Mesenchymal stem cell (in vitro differentiated cells and primary cell): ENCODE measurements at places on chromosomes 4 and X.
A peak's percentile ranks its signal among the peaks of the same experiment; 100 is the strongest.

GRCh38 chr4:164320847-164321246, 433.1 kb upstream of the SMIM31 start:
- DNase-seq = no peak

GRCh38 chr4:95071851-95072250, 314.1 kb downstream of the BMPR1B start:
- DNase-seq = no peak

DNA sequence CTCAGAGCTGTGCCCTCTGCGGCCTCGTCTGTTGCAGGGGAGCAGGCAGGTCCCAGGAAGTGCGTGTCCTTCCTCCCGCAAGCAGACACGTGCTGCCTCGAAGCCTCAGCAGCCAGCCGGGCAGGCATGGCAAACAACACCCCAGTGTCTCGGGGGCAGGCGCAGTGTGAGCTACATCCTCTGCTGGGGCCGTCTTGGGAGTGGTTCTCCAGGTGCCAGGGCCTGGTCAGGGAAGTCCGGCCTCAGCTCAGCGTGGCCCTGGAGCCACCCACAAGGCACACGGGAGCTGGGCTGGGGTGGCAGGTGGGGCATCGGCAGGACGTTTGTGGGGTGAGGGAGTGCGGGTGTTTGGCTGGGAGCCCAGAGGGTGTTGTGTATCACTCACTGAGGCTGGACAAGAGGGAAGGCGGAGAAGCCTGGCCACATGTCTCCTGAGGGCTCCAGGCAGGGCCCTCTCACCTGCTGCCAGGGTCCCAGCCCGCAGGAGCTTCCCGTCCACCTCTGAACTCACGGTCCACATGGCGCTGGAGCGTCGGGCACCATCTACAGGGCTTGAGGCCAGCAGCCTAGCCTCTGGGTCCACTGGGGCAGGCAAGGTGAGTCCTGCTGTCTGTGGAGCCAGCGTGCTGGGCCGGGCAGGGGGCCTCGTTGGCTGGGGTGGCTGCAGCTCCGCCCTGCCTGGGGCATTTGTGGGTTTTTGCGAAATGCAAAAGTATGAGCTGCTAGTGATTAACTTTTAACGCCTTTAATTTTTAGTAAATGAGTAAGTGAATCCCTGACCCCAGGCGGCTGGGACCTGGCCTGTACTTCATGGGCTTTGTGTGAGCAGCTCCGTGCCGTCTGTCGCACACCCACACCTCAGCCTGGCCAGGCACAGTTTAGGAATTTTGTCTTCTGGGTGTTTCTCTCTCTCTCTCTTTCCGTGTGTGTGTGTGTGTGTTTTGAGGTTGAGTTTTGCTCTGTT, 17.3 kb upstream of the UVSSA start:
- no peak for DNase-seq

DNA sequence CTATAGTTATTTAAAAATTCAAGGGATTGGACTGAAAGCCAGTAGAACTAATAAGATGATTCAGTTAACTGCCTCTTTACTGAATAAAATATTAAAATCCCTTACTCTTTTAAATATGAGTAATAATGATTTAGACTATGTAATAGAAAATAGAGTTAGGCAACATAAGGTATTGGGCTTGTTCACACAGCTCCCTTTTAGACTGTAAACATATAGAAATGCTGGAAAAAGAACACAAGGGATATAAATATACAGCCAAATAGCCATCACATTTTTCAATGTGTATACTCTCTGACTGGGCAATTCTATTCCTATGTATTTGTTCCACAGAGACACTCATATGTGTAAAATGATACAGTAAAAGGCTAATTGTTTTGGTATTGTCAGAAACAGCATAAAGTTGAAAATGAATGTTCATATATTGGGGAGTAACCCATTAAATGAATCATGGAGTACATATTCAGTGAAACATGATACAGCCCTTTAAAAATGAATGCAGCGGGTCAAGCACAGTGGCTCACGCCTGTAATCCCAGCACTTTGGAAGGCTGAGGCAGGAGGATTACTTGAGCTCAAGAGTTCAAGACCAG, 129.8 kb downstream of the TBC1D19 start:
- DNase-seq = no peak

DNA sequence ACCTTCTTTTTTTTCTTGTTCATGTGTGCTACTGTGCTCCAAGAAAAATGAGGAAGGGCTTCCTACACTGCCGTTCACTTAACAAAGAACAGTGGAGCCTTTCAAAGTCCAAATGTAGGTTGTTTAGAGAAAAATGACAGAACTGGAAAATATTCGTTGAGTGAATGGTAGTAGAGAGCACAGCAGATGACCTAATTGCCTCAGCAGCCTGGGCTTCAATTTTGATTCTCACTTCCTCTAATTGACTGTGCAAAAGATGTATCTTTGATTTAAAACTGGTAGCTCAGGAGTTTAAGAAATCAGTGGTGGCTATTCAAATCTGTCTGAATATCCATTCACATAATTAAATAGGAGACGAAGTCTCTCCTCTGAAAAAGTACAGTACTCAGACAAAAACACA, 5.2 kb downstream of the NLGN4X start:
- no peak for DNase-seq

DNA sequence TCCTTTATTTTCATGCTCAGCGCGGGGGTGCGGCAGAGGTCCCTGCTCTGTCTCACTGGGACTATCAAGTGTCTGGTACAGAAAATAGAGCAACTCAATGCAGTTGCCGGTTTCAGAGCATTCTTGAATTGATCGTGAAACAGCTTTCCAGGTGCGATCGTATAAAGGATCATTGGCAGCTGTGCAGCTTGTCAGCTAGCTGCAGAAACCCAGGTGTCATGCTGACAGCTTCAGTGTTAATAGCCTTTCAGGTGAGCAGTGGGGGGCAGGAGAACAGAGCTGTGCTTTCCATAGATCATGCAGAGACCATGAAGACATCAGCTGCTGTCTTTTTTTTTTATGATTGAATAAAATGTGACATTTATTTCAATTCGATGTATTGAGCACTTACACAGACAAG, 583.9 kb downstream of the NLGN4X start:
- no peak for DNase-seq

- DNase-seq = peak; percentile 8
These were observed 342.3 kb upstream of the GRID2 start for GRCh38 chr4:91961504-91961903.

DNA sequence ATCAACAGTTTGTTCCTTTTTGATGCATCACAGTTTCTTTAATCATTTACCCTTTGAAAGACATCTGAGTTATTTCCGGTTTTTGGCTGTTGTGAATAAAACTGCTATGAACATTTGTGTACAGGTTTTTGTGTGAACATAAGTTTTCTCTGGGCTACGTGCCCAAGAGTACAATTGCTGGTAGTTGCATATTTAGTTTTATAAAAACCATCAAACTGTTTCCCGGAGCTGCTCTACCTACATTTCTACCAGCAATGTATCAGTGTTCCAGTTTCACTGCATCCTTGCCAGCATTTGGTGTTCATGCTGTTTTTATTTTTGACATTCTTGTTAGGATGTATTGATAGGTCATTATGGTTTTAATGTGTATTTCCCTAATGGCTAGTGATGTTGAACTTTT, 17.3 kb downstream of the KDM6A start:
- no peak for DNase-seq

GRCh38 chr4:182238355-182238931, 4.8 kb upstream of the TENM3 start:
- DNase-seq = no peak

GRCh38 chr4:185738038-185738552, 73.9 kb downstream of the SORBS2 start:
- peak; percentile 28 for DNase-seq

DNA sequence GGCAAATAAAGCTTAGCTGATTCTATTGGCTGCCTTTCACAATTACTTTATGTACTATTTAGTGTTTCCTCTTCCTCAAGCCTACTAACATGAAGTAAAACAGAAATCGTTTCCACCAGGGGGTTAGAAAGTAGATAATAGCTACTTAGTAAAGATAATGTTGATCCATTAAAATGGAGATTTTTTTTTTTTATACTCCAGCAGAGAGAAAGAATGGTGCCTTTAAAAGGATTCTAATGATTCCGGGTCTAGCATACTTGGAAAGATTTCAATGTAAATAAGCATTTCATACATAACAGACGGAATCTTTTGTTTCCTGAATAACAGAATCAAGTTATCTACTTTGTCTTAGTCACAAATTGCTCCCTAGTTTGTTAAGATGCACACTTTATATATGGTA, 37.1 kb downstream of the GK start:
- no peak for DNase-seq
